A549 treated with Mapracorat at 1 μM for 4 hours (cell line): ENCODE measurements at places on chromosomes 3 and 15. TPM values are rescaled to one million over a fixed set of nuclear protein-coding genes. Genes with fewer than 3 reads are reported as not detected.

Gene PFN2
- 143 to 173 TPM (median 152 TPM) in 5 replicates for total RNA-seq

Gene RNF7
- total RNA-seq = 132 to 143 TPM (median 139 TPM) in 5 replicates

Gene ARHGEF26
- 7.4 to 10.0 TPM (median 9.0 TPM) in 5 replicates for total RNA-seq

Gene CD86
- not detected in 5 replicates for total RNA-seq

Gene CNTN4
- not detected in 5 replicates for total RNA-seq

Gene XIRP1
- total RNA-seq = 0.12 to 0.23 TPM (median 0.17 TPM) in 5 replicates

Gene AADACL2
- not detected in 5 replicates for total RNA-seq

Gene THRB
- 0.97 to 1.7 TPM (median 1.0 TPM) in 5 replicates for total RNA-seq

Gene SEMA6D
- total RNA-seq = not detected in 5 replicates

Gene PTX3
- total RNA-seq = 0.70 to 1.4 TPM (median 1.0 TPM) in 5 replicates

Gene IL5RA
- total RNA-seq = not detected in 5 replicates

Gene ARPP21
- total RNA-seq = 0.05 to 0.32 TPM (median 0.13 TPM) in 3 of 5 replicates, not detected in the others

Gene TTLL13
- total RNA-seq = 0.07 to 0.59 TPM (median 0.10 TPM) in 4 of 5 replicates, not detected in the other

Gene DZIP3
- total RNA-seq = 3.0 to 4.4 TPM (median 3.9 TPM) in 5 replicates

Gene TLR9
- 0.07 TPM in 1 of 5 replicates, not detected in the others for total RNA-seq

Gene TRPM1
- not detected in 5 replicates for total RNA-seq

Gene MRPL3
- 93.1 to 107 TPM (median 95.8 TPM) in 5 replicates for total RNA-seq

Gene IGF1R
- total RNA-seq = 41.6 to 58.3 TPM (median 51.5 TPM) in 5 replicates

Gene TOP2B
- total RNA-seq = 56.8 to 74.7 TPM (median 60.3 TPM) in 5 replicates

Gene ROPN1
- not detected in 5 replicates for total RNA-seq

Gene PLSCR2
- not detected in 5 replicates for total RNA-seq

Gene FHIT
- total RNA-seq = 0.30 to 1.6 TPM (median 0.72 TPM) in 5 replicates

Gene SLC51B
- 14.3 to 20.5 TPM (median 15.7 TPM) in 5 replicates for total RNA-seq

Gene PLA2G4D
- not detected in 5 replicates for total RNA-seq

Gene ITPKA
- total RNA-seq = 3.6 to 6.7 TPM (median 5.2 TPM) in 5 replicates

Gene STRIT1
- not detected in 5 replicates for total RNA-seq

Gene ZSCAN2
- total RNA-seq = 13.0 to 14.5 TPM (median 13.6 TPM) in 5 replicates

Gene SKOR1
- 0.04 to 0.07 TPM (median 0.05 TPM) in 3 of 5 replicates, not detected in the others for total RNA-seq

Gene ALDH1A2
- total RNA-seq = 0.22 to 0.68 TPM (median 0.32 TPM) in 3 of 5 replicates, not detected in the others

Gene RTP4
- total RNA-seq = not detected in 5 replicates

Gene SEC61A1
- 109 to 126 TPM (median 121 TPM) in 5 replicates for total RNA-seq

Gene HHATL
- total RNA-seq = not detected in 5 replicates

Gene DNAJA4
- not detected in 5 replicates for total RNA-seq

Gene ANKRD63
- 0.15 to 0.40 TPM (median 0.32 TPM) in 4 of 5 replicates, not detected in the other for total RNA-seq

Gene SLC27A2
- 30.9 to 37.7 TPM (median 33.0 TPM) in 5 replicates for total RNA-seq

Gene RPL22L1
- 225 to 285 TPM (median 266 TPM) in 5 replicates for total RNA-seq

Gene IL17RC
- 25.4 to 34.2 TPM (median 31.6 TPM) in 5 replicates for total RNA-seq
